Stimulated activated CD8-positive, alpha-beta memory T cell treated with anti-CD3 and anti-CD28 coated beads, Interleukin-4, amount 100 ng/mL, for 1 hour (primary cell): ENCODE measurements at places on chromosomes 1 and 21.

- no peak for DNase-seq
Measured at GRCh38 chr1:93483200-93483599, 35.3 kb downstream of the FNBP1L start.

DNA sequence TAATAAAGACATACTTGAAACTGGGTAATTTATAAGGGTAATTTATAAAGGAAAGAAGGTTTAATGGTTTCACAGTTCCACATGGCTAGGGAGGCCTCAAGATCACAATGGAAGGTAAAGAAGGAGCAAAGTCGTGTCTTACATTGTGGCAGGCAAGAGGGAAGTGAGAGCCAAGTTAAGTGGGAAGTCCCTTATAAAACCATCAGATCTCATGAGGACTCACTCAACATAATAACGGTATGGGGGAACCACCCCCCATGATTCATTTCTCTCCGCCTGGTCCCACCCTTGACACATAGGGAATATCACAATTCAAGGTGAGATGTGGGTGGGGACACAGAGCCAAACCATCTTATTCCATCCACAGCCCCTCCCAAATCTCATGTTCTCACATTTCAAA is 76.8 kb upstream of the ZNF678 start:
- DNase-seq = no peak

GRCh38 chr1:25392841-25393240 is 27.8 kb downstream of the RHCE start:
- no peak for DNase-seq

DNA sequence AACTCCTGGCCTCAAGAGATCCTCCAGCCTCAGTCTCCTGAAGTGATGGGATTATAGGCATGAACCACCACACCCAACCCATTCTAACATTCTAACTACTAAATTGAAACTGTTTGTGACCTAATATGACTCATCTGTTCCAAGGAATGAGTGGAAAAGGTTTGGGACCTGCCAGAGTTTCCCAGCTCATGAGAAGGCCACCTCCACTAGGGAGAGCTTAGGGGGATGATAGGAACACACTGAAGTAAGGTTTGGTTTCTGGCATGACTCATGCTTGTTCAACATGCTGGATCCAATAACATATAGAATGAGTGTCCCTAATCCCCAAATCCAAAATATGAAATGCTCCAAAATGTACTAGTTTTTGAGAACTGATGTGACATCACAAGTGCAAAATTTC is 18.9 kb upstream of the SCAF4 start:
- DNase-seq = no peak

DNA sequence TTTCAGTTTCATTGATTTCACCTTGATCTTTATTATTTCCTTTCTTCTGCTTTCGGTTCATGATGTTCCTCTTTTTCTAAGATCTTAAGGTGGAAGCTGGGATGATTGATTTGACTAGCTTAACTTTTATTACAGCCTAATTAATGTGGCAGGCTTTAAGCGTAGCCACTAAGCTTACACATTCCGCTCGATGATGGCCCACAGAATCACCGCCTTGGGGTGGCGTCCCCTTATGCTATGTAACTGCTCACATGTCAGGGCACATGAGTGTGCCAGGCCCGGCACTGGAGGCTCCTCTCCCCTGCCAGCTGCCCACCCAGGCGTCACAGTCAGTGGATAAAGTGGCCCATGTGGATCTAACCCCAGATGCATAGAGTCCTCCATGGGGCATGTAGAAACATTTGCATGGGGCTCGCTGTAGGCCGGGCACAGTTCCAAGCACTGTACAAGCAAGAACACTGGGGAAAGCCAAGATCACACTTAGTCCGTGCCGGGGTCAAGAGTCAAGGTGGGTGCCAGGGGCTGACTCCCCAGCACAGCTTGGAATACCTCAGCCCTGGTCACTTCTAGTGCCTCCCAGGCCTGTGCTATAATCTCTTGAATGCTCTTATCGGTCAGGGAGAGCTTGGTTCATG is 41.7 kb downstream of the PKNOX1 start:
- no peak for DNase-seq

GRCh38 chr21:31752352-31752751 is 20.4 kb upstream of the SCAF4 start:
- no peak for DNase-seq

- peak; percentile 24 for DNase-seq
Measured at GRCh38 chr1:167401260-167401873, 117.0 kb downstream of the CD247 start.
